ENCODE measurements at places on chromosomes 1 and 21.

DNA sequence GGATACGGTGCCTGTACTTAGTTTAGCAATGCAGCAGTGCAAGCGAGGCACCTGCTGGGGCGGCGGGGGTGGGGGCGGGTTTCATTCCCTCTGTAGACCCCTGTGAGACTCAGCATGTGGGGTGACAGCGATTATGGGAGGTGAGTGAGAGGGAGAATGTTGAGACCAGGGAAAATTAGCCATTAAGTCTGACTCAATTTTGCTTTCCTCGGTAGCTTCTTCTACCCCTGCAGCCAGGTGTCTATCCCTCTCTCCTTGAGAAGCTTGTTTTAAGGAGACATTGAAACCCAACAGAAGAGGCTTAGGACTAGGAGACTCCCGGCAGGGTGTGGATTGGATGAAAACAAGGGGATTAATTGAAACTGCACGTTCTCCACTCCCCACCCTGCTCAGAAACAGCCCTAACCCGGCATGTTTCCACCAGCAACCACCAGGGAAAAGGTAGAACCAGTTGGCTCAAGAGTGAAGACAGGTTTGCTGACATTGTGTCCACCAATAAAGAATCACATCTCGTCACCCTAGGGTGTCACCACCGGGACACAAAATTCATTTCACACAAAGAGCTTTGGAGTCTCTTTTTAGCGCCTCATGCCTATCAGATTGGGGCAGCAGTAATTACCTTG is 20.6 kb upstream of the ATF3 start:
- no peak for DNase-seq

- DNase-seq = no peak
Observed at GRCh38 chr1:24119859-24120756, 8.2 kb upstream of the MYOM3 start.

DNA sequence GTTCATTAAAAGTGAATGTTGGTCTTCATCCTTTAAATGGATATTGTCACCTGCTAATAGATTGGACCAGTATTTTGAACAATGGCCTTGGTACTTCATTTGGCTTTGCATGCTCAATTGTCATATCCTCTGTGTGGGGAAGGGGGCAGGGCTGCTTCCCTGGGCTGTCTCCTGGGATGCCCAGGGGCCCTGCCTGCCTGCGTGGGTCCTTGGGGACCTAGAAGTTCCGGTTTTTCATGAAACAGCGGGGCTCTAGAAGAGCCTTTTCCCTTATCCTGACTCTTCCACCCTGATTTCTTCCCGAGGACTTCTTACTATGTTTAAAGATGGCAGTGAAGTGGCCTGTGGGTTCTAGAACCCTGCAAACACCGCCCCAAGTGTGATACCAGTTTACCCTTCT is 97.5 kb downstream of the DISC1 start:
- DNase-seq = no peak

DNA sequence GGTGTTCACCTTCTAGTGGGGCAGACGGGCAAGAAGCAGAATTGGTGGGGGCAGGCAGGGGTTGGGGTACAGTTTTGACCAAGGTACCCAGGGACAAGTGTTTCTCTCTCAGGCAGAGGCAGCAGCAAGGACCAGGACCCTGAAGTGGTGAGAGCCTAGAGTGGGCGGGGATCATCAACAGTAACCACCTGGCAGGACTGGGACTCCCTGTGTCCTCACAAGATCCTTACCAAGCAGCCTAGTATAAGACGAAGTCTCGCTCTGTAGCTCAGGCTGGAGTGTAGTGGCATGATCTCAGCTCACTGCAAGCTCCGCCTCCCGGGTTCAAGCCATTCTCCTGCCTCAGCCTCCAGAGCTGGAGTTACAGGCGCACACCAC is 3.2 kb upstream of the NADK start:
- no peak for DNase-seq

GRCh38 chr1:155977690-155978324 is 540 bp downstream of the ARHGEF2 start:
- peak; percentile 78 for DNase-seq

DNA sequence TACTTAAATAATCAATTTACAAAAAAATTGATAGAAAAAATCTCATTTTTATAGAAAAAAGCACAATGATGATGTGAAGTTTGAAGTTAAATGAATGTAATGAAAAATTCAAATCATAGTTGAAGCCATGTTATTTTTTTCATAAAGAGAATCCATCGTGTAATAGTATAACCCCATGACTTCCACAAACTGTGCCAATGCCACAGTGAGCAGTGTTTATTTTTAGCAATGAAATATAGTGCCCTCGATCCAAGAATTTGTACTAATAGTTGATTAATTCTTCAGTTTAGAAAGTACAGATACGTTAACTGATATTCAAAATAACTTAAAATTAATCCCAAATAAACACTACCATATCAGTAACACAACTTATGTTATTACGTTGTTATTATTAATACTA is 225.9 kb downstream of the PTPRC start:
- DNase-seq = no peak

- DNase-seq = no peak
Observed at GRCh38 chr1:184820218-184820750, 65.6 kb upstream of the EDEM3 start.

DNA sequence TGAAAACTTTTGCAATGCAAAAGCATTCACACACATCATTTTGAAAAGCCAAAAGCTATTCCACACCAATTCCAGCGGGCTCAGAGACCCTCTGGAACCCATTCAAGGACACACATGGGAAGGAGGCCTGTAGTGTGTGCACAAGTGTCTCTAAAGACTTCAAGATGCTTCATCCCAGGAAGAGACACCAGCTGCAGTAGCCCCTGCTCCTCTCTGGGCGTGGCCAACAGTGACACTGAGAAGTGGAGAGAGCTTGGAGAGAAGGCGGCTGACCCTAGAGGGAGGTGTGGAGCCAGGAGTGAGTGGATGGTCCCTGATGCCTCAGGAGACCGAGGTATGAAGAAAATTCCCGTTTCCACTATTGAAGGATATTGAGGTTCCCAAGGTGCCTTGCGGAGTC is 14.9 kb upstream of the TNNI1 start:
- DNase-seq = no peak

- no peak for DNase-seq
Observed at GRCh38 chr1:85602571-85602970, 22.0 kb downstream of the CCN1 start.

DNA sequence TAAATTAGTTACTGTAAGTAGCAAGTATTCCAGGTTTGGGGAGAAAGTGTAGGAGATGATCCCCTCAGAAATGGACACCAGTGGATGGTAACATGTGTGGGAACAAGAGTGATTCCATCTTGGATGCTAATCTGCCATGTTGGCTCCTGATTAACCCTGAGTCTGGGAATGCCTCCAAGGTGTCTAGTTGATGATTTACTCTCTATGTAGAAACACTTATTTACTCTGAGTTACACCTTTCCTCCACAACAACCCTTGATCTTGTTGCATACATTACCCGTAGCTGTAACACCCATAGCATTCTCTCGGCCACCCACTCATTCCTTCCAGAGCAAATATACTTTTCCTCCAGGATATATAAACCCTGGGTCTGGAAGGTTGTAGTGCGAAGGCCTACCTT is 315.9 kb upstream of the GREM2 start:
- DNase-seq = no peak

DNA sequence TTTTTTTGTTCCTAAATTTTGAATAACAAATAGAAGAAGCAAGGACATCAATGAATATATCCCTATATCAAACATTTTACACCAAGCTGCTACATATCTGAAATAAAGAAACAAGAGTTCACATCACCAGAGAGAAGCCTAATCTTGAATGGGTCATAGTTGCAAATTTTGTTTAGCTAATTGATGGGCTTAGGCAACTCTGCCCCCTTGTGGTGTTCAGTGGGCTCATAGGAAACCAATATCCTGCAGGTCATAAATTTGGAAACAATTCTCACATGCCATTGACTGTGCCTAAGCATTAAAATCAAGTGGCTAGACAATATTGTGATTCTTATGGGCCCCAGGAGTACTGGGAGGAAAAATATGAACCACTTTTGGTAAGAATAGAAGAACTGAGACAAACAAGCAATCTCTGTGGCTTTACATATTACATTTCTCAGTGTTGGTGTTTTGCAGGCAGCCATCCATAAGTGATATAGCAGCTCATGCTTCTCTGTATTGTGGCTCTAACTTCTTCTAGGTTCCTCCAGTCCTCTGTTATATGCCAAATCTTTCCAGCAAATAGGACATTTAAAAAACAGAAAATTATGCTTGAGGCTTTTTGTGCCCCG is 1262.8 kb upstream of the PRMT6 start:
- no peak for DNase-seq

GRCh38 chr1:75841421-75841820 is 44.7 kb downstream of the MSH4 start:
- DNase-seq = no peak

- DNase-seq = no peak
Observed at GRCh38 chr1:80633947-80634706, 1166.6 kb upstream of the ADGRL2 start.

GRCh38 chr21:37748351-37748750 is 167.9 kb downstream of the KCNJ6 start:
- no peak for DNase-seq

DNA sequence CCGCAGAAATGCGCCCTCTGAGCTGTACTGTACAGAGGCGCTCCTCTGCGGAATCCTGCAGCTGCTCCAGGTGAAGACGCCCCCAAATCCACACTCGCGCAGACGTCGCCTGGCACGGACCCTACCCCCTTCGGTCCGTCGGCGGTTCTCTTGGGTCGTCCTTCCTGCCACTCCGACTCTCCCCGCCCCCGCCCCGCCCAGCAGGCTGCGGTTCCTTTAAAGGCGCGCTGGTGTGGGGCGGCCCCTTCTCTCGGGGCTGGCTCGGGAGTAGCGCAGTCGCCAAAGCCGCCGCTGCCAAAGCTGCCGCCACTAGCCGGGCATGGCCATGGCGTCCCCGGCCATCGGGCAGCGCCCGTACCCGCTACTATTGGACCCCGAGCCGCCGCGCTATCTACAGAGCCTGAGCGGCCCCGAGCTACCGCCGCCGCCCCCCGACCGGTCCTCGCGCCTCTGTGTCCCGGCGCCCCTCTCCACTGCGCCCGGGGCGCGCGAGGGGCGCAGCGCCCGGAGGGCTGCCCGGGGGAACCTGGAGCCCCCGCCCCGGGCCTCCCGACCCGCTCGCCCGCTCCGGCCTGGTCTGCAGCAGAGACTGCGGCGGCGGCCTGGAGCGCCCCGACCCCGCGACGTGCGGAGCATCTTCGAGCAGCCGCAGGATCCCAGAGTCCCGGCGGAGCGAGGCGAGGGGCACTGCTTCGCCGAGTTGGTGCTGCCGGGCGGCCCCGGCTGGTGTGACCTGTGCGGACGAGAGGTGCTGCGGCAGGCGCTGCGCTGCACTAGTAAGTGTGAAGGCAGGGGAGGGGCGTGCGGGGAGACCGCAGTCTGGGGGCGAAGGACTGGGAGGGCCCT is at the start of gene RASSF5:
TSS of gene RASSF5 (plus strand) at position 248 of the 846 bp plus-strand sequence. CDS start at position 320, 72 bp downstream.
- peak; percentile 82 for DNase-seq

- DNase-seq = no peak
Observed at GRCh38 chr1:226679262-226679661, 59.8 kb downstream of the ITPKB start.

All from stimulated activated CD4-positive, alpha-beta T cell treated with anti-CD3 and anti-CD28 coated beads, Interleukin-4, amount 100 ng/mL, for 24 hours (primary cell).